Mesenteric fat pad (tissue), 1 donor: ENCODE measurements at places on chromosomes 11 and 22. TPM values are rescaled to one million over a fixed set of nuclear protein-coding genes. Genes with fewer than 3 reads are reported as not detected.
A peak's percentile ranks its signal among the peaks of the same experiment; 100 is the strongest.

The FXYD2 gene
- total RNA-seq = 3.2 TPM

The TCF20 gene
- 25.2 TPM for total RNA-seq

The NEFH gene
- 0.87 TPM for total RNA-seq

The SHISAL1 gene
- 3.3 TPM for total RNA-seq

The MS4A8 gene
- 0.48 TPM for total RNA-seq

The CATSPER1 gene
- 0.51 TPM for total RNA-seq

The ELFN2 gene
- total RNA-seq = not detected

DNA sequence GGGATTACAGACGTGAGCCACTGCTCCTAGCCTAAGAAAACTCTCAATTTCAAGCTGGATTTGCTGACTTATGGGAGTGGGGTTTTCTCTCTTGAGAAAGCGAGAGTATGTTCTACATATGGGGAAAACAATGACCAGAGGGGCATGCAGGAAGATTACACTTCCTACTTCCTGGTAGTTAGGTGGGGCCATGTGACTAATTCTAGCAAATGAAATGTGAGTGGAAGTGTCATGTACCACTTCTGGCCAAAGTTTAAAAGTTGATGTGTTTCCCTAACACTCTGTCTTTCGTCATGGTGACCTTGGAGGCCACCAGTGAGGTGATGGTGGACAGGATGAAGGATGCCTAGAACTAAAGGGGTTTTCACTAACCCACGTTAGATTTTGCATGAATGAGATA lies 50.5 kb downstream of the PARVG start:
- DNase-seq = no peak

DNA sequence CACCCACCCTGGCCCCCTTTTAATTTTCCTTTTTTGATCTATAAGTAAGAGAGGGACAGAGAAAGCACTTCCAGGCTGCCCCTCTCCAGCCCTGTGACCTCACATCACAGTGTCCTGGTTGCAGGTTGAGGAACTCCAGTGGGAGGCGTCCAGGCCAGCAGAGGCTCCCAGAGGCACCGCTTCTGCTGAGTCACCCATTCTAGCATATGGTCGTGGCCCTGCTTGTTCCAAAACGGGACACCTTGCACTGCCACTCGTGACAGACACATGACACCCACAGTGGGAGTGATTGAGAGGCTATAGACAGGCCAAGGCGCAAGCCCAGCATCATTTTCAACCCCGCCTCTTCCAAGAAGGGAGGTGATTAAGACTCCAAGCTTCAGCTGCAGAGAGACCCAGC lies 16.0 kb upstream of the TMPRSS4 start:
- DNase-seq = peak; percentile 89

- DNase-seq = no peak
Measured at GRCh38 chr11:116457336-116458007, 315.3 kb downstream of the BUD13 start.

DNA sequence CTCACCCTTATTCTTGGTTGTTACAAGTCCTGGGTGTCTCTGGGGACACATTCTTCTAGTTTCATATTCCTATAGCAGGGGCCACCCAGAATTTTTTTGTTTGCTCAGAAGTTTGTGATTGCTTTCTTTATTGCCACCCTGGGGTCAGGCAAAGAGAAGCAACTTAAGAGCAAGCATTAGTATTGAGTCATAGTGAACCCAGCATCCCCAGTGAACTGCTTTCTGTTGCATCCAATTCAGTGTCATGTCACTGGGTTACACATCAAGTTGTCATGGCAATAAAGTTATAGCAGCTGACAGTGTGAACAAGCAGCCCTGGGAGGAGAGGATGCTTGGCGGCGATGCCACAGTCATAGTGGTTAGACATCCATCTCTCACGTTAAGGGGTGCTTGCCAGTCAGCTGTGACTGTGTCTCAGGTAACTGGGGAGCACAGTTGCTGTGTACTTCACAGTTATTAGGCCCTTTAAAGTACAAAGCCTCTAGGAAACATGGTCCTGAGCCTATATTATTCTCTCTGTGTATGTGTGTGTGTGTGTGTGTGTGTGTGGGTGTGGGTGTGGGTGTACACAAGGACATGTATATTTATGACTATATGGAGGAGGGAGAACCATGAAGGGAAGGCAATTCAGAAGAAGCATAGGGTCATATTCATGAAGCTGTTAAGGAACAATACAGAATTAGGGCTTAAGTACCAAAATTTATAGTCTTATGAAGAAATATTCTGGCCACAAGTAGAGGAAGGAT lies 52.5 kb downstream of the TRIM44 start:
- DNase-seq = no peak

- no peak for DNase-seq
Measured at GRCh38 chr11:27837895-27838563, 137.8 kb upstream of the BDNF start.

DNA sequence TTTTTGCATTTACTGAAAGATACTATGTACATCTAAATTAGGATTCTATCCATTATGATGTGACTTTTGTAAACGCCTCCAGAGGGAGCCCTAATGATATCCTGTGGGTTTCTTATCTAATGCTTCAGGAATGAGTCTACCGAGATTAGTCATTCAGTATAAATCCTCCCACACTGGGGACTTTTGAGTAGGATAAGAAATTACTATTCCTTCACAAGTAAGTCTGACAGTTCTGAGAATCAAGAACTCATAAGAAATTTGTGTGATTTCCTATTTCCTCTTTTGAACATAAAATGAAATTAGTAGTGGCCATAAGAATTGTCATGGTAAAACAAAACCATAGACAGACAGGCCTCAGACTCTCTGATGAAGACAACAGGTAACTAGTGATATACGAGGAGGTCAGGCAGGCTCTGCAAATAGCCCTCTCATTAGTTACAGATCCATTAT lies 10.0 kb upstream of the OR5M1 start:
- no peak for DNase-seq

DNA sequence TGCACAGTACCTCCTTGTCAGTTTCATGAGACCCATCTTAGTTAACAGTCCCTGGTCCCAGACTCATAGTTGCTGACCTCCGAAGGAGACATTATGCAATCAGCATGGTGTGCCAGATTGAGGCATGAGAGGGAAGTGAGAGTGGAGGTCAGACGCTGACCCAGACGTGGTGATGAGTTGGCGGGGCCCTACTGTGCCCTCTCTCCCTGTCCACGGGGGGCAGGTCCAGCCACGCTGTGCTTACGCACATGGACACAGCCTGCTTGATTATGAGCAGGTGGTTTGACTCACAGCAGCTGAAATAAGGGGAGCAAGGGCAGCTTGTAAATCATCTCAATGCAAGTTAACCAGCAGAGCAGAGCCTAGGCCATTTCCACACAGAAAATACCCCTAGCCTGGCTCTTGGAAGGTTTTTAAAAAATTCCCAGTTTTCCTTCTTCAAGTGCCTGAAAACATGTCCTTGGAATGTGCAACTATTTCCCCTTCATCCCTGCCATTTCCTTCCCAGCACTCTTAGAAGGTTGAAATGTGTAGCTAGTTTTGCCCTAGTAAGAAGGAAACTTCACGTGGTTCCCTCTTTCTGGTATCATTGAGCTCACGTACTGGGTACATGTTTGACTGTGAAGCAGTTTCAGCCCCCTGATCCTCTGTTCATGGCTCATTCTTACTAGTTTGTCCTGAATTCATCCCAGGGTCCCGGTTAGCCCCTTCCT lies 122.6 kb upstream of the SORL1-AS1 start:
- no peak for DNase-seq

- DNase-seq = no peak
Measured at GRCh38 chr11:128949791-128950454, 7.3 kb upstream of the TP53AIP1 start.

DNA sequence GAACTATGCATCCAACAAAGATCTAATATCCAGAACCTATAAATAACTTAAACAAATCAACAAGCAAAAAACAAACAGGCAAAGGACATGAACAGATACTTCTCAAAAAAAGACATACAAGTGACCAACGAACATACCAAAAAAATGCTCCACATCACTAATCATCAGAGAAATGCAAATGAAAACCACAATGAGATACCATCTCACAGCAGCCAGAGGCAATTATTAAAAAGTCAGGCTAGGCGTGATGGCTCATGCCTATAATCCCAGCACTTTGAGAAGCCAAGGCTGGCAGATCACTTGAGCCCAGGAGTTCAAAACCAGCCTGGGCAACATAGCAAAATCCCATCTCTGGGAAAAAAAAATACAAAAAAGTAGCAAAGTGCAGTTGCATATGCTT lies 10.7 kb downstream of the SAA4 start:
- DNase-seq = no peak

DNA sequence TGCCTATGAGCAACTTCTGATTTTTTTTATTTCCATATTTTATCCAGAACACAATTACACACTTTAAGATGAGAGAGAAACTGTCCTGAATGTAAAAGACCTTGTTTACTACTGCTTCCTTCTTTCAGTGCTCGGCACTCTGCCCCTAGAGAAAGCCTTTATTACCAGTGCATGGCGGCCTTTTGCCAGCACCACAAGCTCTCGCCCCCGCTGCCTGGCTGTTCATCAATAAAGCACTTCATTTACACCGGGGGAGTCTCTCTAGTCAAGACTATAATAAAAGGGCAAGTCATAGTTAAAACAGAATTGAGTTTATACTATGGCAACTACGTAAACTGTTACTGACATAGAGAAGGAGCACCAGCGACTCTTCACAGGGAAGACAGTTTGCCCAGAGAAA lies 259.5 kb downstream of the CADM1 start:
- no peak for DNase-seq

- DNase-seq = no peak
Measured at GRCh38 chr11:67998150-67999045, 5.5 kb downstream of the UNC93B1 start.

- DNase-seq = no peak
Measured at GRCh38 chr22:43510281-43511070, 98.7 kb downstream of the MPPED1 start.

- DNase-seq = no peak
Measured at GRCh38 chr11:4826425-4826824, 5.3 kb downstream of the OR51F2 start.

GRCh38 chr22:35735542-35735941 lies 17.9 kb downstream of the APOL5 start:
- no peak for DNase-seq
